ENCODE measurements at places on chromosomes 3 and 15. TPM values are rescaled to one million over a fixed set of nuclear protein-coding genes. Genes with fewer than 3 reads are reported as not detected.

DNA sequence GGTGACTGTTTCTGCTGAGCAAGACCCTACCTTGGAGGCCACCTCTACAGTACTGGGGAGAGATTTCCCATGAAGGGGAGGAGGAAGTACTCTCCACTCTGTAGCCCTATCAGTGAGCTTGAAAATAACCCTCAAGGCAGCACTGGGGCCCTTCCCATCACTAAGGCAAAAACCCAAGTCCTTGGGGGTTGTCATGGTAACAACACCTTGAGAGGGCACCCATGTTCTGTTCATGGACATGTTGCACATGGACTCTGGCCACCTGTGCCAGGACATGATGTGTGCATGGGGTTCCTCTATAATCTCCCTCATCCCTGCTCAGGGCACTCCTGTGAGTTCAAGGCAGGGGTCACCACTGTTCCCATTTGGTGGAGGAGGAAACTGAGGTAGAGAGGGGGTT lies 10.9 kb upstream of the CDC25A start:
- no peak for DNase-seq

- DNase-seq = no peak
Measured at GRCh38 chr3:186971578-186971977, 41.3 kb downstream of the ST6GAL1 start.

GRCh38 chr3:17753632-17753992 lies 11.2 kb upstream of the TBC1D5 start:
- no peak for DNase-seq

DNA sequence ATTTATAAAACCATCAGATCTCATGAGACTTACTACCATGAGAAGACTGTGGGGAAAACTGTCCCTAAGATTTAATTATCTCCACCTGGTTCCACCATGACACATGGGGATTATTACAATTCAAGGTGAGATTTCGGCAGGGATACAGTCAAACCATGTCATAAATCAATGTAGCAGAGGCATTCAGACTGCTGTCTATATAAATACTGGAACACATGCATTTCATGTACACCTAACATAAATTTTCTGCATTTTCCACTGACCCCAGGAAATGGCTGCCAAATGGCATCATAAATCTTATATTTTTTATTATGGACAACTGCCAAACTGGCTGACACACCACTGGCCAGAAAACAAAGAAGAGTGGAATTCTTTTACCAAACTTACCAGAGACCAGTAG lies 755.1 kb upstream of the EPHA6 start:
- DNase-seq = no peak

GRCh38 chr15:65402961-65403360 lies 19.8 kb downstream of the IGDCC4 start:
- no peak for DNase-seq

GRCh38 chr3:59839810-59840515 lies 790.1 kb upstream of the CFAP20DC start:
- no peak for DNase-seq

SKOR1 gene
- total RNA-seq = not detected

AZI2 gene
- 69.1 TPM for total RNA-seq

CHST13 gene
- total RNA-seq = not detected

AGBL1 gene
- total RNA-seq = not detected

TMOD2 gene
- 8.6 TPM for total RNA-seq

Data from foreskin keratinocyte (primary cell).